ENCODE measurements at places on chromosomes 2 and 18.
A peak's percentile ranks its signal among the peaks of the same experiment; 100 is the strongest.

- H3K4me1 ChIP-seq = no peaks in the 10 kb centered on the region
- H3K27me3 ChIP-seq = no peaks in the 10 kb centered on the region
- peak overlapping the region; percentile 86 for H3K27ac ChIP-seq
- DNase-seq = peak; percentile 48
- no peaks in the 10 kb centered on the region for H3K36me3 ChIP-seq
Measured at GRCh38 chr18:12656938-12657683, 796 bp downstream of the SPIRE1 start.

DNA sequence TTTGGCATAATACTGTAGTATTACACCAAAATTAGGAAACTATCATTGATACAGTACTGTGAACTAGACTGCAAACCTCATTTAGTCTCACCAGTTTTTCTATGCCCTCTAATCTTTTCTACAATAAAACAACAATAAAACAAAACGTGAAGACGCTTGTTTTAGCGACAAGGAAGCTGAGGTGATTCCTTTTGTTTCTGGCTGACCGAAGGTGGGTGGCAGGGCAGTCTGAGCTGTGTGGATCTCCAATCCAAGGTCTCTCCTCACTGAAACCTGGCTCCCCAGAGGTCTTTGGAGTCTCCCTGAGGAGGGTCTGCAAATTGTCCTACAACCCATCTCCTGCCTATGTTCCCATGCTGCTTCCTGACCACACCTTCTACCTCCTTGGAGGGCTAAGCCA is 59.3 kb downstream of the ARMC9 start:
- H3K4me3 ChIP-seq = no peak overlapping the region
- no peaks in the 10 kb centered on the region for H3K36me3 ChIP-seq
- no peaks in the 10 kb centered on the region for H3K27me3 ChIP-seq
- H3K4me1 ChIP-seq = peaks cover 5% of the 10 kb centered on the region

GRCh38 chr2:234789556-234790325 is 162.1 kb upstream of the SH3BP4 start:
- no peak overlapping the region for H3K4me3 ChIP-seq
- no peaks in the 10 kb centered on the region for H3K4me1 ChIP-seq
- H3K27me3 ChIP-seq = no peaks in the 10 kb centered on the region
- DNase-seq = no peak
- no peaks in the 10 kb centered on the region for H3K36me3 ChIP-seq
- no peak overlapping the region for H3K27ac ChIP-seq

GRCh38 chr18:7601246-7601615 is 34.1 kb downstream of the PTPRM start:
- no peak for DNase-seq
- no peak overlapping the region for H3K27ac ChIP-seq
- H3K4me1 ChIP-seq = no peaks in the 10 kb centered on the region
- no peaks in the 10 kb centered on the region for H3K27me3 ChIP-seq
- no peak overlapping the region for H3K4me3 ChIP-seq

DNA sequence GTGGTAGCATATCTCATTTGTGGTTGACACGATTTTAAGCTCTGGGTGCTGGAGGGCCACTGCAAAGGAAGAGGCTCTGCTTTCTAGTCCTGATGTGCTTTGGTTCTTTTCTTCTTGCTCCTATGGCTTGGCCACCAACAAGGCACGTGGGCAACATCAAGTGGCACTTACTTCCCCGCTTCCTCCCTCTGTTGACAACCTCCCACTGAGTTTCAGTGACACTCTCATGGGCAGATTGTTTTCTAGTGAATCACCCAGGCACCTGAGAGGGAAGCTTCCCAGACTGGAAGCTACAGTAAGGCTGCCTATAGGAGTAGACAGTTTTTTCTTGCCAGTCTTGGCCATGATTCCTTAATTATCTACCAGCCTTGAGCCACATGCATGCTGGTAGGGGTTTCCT is 89.0 kb downstream of the NBAS start:
- H3K36me3 ChIP-seq = peaks cover 20% of the 10 kb centered on the region
- no peak overlapping the region for H3K27ac ChIP-seq
- H3K4me1 ChIP-seq = no peaks in the 10 kb centered on the region
- no peak for DNase-seq
- no peak overlapping the region for H3K4me3 ChIP-seq

- no peaks in the 10 kb centered on the region for H3K36me3 ChIP-seq
- H3K4me1 ChIP-seq = peaks cover 3% of the 10 kb centered on the region
- DNase-seq = peak; percentile 34
- peak overlapping the region; percentile 22 for H3K27ac ChIP-seq
Measured at GRCh38 chr2:31319406-31320175, 85.6 kb downstream of the EHD3 start.

DNA sequence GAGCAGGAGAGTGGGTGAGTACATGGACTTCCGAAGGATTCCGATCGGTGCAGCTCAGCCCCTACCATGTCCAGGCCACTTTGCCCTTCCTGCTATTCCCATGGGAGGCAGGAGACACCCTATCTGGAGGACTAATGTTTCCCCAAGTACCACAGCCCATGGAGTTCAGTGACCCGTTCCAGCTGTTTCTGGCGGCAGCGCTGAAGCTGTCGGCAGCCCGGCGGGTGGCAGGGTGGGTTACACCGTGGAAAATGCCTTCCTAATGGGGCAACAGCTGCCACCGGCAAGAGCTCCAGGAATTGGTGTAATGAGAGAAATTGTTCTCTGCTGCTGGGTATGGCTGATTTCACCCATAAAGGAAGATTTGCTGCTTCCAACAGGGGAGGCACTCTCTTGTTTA is 98.3 kb downstream of the MYCN start:
- no peaks in the 10 kb centered on the region for H3K27me3 ChIP-seq
- H3K4me3 ChIP-seq = no peak overlapping the region
- H3K27ac ChIP-seq = no peak overlapping the region
- no peak for DNase-seq

DNA sequence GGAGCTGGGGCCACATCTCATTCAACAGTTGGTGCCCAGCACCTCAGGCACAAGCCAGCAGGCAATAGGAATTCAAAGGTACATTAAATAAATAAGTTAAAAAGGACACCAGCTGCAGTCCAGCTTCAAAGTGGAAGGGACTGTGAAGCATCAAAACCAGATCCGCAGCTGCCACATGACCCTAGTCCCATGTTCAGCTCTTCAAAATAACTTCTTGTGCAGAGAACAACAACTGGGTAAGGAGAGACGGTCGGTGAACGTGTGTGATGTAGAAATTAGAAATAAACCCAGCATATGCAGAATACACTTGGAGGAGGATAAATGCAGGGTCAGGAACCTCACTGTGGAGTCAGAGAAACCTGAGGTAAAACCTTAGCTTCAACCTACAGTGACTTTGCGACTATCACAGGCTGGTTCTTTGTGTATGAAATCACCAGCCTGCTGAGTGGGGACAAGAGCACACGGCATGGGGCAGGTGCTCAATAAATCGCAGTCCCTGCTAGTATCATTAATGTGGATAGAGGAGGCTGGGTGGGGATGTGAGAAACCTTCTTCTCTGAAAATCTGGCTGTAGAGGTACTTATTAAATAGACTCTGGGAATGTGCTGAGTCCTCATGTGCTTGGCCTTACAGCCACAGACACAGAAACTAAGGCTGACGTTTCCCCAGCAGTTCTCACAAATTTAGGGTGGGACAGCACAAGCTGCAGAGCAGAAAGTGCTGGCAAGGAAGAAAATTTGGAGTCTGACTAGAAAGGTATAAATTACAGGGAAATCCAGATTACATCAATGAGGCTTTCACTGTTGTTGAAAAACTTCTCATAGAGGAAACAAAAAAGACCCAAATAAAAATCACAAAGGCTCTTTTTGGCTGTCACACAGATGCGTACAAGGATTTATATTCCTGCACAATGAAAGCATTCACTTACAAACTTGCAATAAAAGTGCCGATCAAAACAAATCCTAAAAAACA is 20.7 kb downstream of the FBXO15 start:
- no peak overlapping the region for H3K4me3 ChIP-seq
- no peaks in the 10 kb centered on the region for H3K27me3 ChIP-seq
- H3K27ac ChIP-seq = no peak overlapping the region

- H3K4me3 ChIP-seq = no peak overlapping the region
- H3K36me3 ChIP-seq = no peaks in the 10 kb centered on the region
- no peaks in the 10 kb centered on the region for H3K4me1 ChIP-seq
- H3K27ac ChIP-seq = no peak overlapping the region
- H3K27me3 ChIP-seq = no peaks in the 10 kb centered on the region
Measured at GRCh38 chr18:29078273-29078672, 901.3 kb upstream of the CDH2 start.

- no peaks in the 10 kb centered on the region for H3K4me1 ChIP-seq
- H3K27me3 ChIP-seq = no peaks in the 10 kb centered on the region
- no peak for DNase-seq
- no peak overlapping the region for H3K27ac ChIP-seq
- H3K36me3 ChIP-seq = no peaks in the 10 kb centered on the region
- H3K4me3 ChIP-seq = no peak overlapping the region
Measured at GRCh38 chr2:146412625-146413024, 1432.2 kb upstream of the ACVR2A start.

All from small intestine (tissue), 16 donors.